Occipital lobe (tissue), 3 donors: ENCODE measurements at places on chromosomes 6 and 20. TPM values are rescaled to one million over a fixed set of nuclear protein-coding genes. Genes with fewer than 3 reads are reported as not detected.

The FAM162B gene
- total RNA-seq = 2.8 TPM

The C20orf141 gene
- total RNA-seq = not detected

The UBE3D gene
- 25.9 TPM for total RNA-seq

The C2 gene
- 4.7 TPM for total RNA-seq

The ZKSCAN4 gene
- 10.3 TPM for total RNA-seq

The APOM gene
- not detected for total RNA-seq

The RAET1G gene
- total RNA-seq = not detected
